ENCODE measurements at places on chromosomes 11 and 22.

DNA sequence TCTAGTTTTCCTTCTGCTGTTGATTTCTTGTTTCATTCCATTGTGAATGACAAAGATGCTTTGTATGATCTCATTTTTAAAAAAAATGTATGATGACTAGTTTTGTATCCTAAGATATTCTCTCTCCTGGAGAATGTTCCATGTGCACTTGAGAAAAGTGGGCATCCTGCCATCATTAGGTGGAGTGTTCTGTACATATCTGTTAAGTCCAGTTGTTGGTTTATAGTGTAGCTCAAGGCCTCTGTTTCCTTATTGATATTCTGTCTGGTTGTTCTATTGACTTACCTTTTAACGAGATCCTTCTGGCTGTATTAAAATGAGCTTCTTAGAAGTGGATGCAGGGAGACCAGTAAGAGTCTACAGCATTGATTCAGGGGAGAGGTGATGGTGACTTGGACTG is 35.2 kb downstream of the SGSM1 start:
- H3K4me3 ChIP-seq, result no peak overlapping the region
- no peak for DNase-seq
- no peaks in the 10 kb centered on the region for H3K36me3 ChIP-seq
- H3K4me1 ChIP-seq, result no peaks in the 10 kb centered on the region

DNA sequence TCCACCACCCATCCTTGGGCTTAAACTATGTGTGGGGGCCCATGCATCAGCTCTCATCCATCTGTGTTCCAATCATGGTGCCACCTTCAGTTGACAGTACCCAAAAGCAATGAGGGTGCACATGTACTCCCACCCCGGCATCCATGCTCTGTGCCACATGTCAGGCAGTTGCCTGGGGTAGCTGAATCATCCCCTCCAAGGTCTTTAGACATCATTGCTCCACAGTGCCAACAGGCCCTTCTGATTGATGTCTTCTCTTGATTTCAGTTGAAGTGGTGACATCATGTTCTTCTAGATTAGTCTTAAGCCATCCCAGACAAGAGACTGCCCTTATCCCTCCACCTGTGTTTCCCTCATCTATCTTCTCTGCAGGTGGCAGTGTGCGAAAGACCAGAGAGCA is 42.5 kb downstream of the TMPRSS5 start:
- H3K4me3 ChIP-seq, result no peak overlapping the region
- no peak for DNase-seq
- no peaks in the 10 kb centered on the region for H3K27me3 ChIP-seq
- H3K4me1 ChIP-seq, result no peaks in the 10 kb centered on the region
- H3K27ac ChIP-seq, result no peak overlapping the region

GRCh38 chr11:76318744-76319384 is 62.1 kb downstream of the THAP12 start:
- no peak overlapping the region for H3K27ac ChIP-seq
- DNase-seq, result peak; percentile 73
- peaks cover 40% of the 10 kb centered on the region for H3K27me3 ChIP-seq

DNA sequence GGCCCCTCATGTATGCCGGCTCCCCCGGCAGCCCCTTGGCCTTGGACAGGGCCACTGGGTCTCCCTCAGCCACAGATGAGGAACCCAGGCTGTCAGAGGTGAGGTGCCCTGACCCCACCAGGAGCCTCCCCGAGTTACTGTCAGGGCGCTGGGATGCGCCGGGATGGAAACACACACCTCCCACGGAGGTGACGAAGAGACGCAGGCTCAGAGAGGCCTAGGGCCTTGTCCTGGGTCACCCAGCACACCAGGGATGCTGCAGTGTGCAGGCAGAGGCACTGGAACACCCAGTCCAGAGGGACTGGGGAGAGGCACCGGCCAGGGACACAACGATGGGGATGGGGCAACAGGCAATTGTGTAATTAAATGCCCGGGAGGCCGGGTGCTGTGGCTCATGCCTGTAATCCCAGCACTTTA is 81.2 kb upstream of the PRR5 start:
- peaks cover 2% of the 10 kb centered on the region for H3K4me1 ChIP-seq
- H3K27me3 ChIP-seq, result peaks cover 7% of the 10 kb centered on the region
- H3K36me3 ChIP-seq, result no peaks in the 10 kb centered on the region
- no peak overlapping the region for H3K4me3 ChIP-seq

DNA sequence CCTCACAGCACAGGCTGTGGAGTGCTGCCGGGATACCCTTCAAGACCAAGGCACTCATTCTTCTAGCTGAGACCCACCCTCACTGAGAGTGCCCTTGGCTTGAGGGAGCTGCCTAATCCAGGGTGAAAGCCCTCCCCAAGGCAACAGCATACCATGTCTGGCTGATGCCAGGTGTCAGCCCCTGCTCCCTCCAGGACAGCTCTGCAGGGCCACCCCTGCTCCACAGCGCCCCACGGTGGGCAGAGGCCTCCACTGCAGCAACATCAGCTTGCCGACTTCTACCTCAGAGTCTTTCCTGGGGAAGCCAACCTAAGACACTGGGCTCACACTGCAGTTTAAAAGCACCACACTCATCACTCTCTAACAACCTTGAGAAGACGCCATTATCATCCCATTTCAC is 29.0 kb downstream of the TTLL1 start:
- DNase-seq, result no peak
- no peaks in the 10 kb centered on the region for H3K4me1 ChIP-seq
- H3K4me3 ChIP-seq, result no peak overlapping the region
- no peaks in the 10 kb centered on the region for H3K27me3 ChIP-seq
- peaks cover 6% of the 10 kb centered on the region for H3K36me3 ChIP-seq
- H3K27ac ChIP-seq, result no peak overlapping the region

DNA sequence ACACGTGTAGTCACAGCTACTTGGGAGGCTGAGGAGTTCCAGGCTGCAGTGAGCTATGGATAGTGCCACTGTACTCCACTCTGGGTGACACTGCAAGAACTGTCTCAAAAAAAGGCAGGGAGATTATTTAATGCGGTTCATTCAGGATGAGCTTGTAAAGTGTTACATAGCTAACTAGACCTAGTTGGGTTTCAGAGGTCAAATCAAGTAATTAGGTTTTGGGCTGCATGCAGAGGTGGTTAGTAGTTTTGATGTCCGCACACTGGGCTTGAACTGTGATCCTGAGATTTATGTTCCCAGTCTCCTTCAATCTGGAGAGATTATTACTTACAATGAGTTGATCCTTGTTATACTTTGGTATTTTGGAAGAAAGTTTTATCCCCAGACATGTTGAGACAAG is 2.1 kb upstream of the RBM4 start:
- H3K27me3 ChIP-seq, result no peaks in the 10 kb centered on the region
- peak overlapping the region; percentile 41 for H3K27ac ChIP-seq
- H3K4me3 ChIP-seq, result peak overlapping the region; percentile 4

- no peak overlapping the region for H3K4me3 ChIP-seq
- peaks cover 21% of the 10 kb centered on the region for H3K4me1 ChIP-seq
- H3K27me3 ChIP-seq, result no peaks in the 10 kb centered on the region
- no peak for DNase-seq
Measured at GRCh38 chr11:78557236-78557635, 17.4 kb downstream of the NARS2 start.

DNA sequence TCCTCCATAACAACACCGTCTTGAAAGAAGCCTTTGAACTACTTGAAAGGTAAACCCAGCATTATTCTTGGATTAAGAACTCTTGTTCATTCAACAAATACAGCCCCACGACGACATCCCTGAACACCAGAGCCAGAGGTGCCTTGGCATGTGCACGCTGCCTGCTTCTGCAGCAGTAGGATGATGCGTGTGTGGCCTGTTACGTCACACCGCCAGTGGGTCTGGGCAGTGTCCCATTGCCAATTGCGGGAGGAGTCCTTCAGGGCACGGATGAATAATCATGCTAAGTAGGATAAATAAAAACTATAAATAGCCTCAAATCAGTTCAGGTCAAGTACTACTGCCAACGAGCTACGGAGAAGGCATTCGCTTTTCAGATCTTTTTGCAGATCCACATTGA is 380.5 kb downstream of the SHANK2 start:
- no peaks in the 10 kb centered on the region for H3K4me1 ChIP-seq
- H3K27ac ChIP-seq, result no peak overlapping the region
- DNase-seq, result no peak

GRCh38 chr11:80668039-80668438 is 1227.2 kb upstream of the TENM4 start:
- H3K27ac ChIP-seq, result no peak overlapping the region
- no peaks in the 10 kb centered on the region for H3K27me3 ChIP-seq
- DNase-seq, result no peak
- no peaks in the 10 kb centered on the region for H3K36me3 ChIP-seq
- H3K4me3 ChIP-seq, result no peak overlapping the region
- H3K4me1 ChIP-seq, result no peaks in the 10 kb centered on the region

- DNase-seq, result no peak
- H3K4me3 ChIP-seq, result no peak overlapping the region
- H3K27ac ChIP-seq, result no peak overlapping the region
- H3K36me3 ChIP-seq, result peaks cover 31% of the 10 kb centered on the region
- H3K4me1 ChIP-seq, result peaks cover 47% of the 10 kb centered on the region
- no peaks in the 10 kb centered on the region for H3K27me3 ChIP-seq
Measured at GRCh38 chr22:44051961-44052360, 27.9 kb downstream of the PARVB start.

DNA sequence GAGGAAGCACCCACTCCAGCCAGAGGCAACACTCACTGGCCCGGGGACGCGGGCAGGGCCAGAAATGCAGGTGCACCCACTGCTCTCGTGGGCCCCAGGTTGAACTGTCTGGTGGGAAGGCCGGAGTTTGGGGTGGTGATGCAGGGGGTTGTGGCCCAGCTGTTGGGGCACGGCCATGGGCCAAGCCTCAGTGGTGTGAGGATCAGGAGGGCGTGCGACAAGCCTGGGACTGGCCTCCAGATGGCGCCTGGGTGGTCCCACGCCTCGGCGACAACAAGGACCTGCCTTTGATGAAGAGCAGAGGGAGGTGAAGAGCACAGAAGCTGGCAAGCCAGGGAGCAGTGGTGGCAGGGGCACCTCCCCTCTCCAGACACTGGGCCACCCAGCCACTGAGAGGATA is 240.8 kb downstream of the BRD1 start:
- H3K4me3 ChIP-seq, result no peak overlapping the region
- H3K36me3 ChIP-seq, result peaks cover 10% of the 10 kb centered on the region
- H3K27me3 ChIP-seq, result no peaks in the 10 kb centered on the region
- no peak overlapping the region for H3K27ac ChIP-seq
- DNase-seq, result no peak
- H3K4me1 ChIP-seq, result peaks cover 5% of the 10 kb centered on the region

Data from activated B cell treated with CpG ODN at 0.5 μM for 24 hours (primary cell).